Substantia nigra (tissue), 51 donors: ENCODE measurements at places on chromosomes 2 and 18.

GRCh38 chr18:61545281-61546245, 212.3 kb downstream of the CDH20 start:
- DNase-seq: no peak

DNA sequence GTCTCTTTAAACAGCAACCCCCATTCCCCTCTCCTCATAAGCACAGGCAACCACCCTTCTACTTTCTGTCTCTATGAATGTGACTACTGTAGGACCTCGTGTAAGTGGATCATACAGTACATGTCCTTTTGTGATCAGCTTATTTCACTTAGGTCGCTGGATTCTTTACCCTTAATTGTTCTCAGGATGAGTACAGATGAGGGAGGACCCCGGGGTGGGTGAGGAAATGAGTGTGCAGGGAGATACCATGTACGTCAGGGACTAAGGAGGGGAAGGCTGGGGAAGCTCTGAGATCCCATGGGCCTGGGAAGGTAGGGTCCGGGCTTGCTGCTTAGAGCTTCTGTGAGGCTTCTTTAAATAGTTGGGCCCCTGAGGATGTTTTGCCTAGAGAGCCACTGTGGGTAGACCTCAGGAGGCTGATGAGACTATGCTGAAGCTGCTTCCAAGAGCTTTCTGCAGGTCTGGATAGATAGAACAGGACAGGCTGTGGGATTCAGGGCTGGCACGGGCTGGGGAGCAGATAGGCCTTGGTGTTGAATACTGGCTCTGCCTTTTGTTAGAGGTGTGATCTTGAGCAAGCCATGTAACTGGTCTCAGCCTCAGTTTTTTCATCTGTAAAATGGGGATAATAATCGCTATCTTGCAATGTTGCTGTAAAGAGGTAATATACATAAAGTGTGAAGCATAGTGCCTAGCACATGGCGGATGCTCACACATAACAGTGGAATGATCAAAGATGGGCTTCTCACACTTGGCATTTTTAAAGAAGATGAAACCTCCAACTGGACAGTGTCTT, 155.3 kb downstream of the PRKCE start:
- DNase-seq: no peak

- no peak for DNase-seq
Observed at GRCh38 chr2:55087936-55088335, 37.7 kb upstream of the RTN4 start.

- DNase-seq: no peak
Observed at GRCh38 chr2:227867386-227867785, 4.0 kb upstream of the DAW1 start.

DNA sequence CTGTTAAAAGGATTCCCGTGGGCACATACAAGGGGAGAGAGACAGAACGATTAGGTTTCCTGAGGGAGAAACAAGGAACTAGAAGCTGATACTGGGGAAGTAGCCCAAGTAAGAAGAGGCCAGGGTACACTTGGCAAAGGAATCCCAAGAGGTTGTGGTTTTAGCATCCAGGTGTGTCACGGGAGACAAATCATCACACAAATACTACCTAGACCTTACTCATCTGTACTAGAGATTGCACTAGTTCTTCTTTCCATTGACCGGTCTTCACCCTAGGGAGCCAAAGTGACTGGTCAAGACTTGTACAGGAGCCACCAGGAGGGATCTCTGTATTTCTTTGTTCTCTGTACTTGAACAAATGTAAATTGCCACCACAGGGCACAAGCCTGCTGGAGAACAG, 14.2 kb upstream of the NR4A2 start:
- DNase-seq: no peak
